ENCODE measurements at places on chromosomes 5 and 9.

DNA sequence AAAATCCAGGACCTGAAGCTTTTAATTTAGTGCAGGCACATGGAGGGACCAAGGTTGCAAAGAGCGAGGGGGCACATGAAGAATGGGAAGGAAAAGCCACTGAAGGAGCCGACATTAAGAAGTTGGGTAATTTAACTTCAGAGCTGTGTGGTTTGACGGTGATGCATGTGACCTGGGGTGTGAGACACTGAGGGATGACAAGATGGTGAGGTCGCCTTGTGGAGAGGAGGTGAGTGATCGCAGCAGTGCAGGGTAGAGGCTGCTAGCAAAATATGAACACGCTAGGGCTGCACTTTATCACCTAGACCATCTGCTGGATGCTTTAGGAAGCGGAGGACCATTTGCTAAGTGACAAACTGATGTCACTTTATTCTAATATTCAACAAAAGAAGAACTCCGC, 339.0 kb upstream of the KIF2A start:
- no peak for ATAC-seq

- no peak for ATAC-seq
Measured at GRCh38 chr9:98929071-98929470, 14.6 kb upstream of the COL15A1 start.

GRCh38 chr5:172705576-172706084, 64.6 kb downstream of the NEURL1B start:
- no peak for ATAC-seq

DNA sequence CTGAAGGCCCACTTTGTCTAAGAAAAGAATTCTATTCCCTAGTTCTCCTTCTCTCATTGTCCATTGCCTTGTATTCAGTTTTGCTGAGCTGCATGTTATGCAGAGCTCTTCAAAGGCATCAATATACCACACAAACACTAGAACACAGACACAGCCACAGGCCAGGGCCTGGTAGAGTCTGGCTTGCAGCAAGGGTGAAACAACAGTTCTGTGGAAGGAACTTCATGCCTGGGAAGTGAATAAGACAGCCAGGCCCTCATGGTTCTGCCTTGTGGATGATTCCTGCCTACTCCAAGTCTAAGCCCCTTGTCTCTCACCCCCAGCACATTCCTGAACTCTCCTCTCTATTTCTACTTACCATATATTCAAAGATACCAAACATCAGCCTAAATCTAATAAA, 30.8 kb downstream of the KLHL3 start:
- no peak for ATAC-seq

DNA sequence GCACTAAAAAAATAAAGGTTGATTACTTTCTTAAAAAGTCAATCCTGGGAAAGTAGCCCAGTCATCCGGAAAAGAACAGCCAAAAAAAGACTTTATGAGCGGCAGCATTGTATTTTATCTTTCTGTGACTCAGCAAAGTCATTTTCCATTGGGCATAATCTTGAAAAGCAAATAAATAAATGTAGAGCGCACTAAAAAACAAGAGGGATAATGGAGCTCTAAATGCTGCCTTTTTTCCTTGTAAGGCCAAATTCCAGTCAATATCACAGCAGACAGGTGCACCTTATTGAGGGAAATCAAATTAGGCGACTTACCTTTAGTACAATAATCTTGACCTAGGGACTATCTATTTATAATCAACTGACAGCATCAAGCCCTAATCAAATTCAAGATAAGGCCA, 266.8 kb downstream of the MTRR start:
- no peak for ATAC-seq

- no peak for ATAC-seq
Measured at GRCh38 chr9:111854799-111855198, 41.8 kb upstream of the UGCG start.

- ATAC-seq, result peak; percentile 55
Measured at GRCh38 chr9:129068990-129069861, 11.7 kb upstream of the DOLPP1 start.

DNA sequence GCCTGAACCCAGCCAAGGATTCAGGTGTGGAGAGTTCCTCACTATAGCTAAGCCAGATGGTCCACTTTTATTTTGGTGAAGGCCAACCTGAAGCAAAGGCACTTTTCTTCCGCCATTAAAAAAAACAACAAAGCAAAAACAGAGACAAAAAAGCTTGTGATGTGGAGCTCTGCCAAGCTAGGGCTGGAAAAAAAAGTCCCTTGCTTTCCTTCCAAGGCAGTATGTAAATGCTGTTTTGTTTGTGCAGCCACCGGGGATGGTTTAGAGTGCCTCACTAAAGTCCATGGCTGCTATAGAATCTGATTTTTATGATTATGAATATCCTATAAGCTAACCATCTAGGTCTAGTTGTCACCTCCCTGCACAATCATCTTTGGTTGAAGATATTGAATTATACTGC, 14.9 kb downstream of the MEGF10 start:
- ATAC-seq, result no peak

Data from gastroesophageal sphincter (tissue), 4 donors.